ENCODE measurements at places on chromosomes 5 and 9.
A peak's percentile ranks its signal among the peaks of the same experiment; 100 is the strongest.

DNA sequence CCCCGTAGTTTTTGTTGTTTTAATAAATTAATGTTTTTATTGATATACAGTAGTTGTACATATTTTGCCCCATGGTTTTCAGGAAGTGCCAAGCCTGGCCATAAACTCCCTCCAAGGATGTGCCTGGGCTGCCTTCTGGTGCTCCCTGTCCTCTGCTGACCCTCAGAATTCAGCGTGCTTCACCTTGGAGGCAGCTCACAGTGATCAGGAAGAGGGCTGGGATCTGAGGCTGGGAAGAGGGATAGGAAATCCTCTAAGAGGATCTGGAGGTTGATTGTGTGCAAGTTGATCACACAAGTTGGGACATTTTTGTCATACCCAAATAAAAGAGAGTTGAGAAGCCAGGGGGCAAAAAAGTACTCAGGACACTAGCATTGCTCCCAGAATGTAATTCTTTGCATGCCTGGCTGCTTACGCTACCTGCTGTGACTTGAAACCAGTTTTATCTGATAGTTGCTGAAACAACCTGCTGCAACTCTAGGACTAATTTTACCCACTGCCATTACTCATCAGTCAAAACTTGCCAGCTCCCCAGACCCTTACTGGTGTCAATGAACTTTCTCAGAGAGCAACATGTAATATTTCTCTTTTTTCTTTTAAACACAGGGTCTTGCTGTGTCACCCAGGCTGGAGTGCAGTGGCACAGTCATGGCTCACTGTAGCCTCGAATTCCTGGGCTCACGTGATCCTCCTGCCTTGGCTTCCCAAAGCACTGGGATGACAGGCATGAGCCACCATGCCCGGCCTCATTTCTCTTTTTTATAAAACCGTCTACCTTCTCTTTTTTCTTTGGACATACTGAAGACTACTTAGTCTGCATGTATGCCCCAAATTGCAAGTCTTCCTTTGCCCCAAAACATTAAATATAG lies 29.0 kb downstream of the PDE6A start:
- no peak for DNase-seq

DNA sequence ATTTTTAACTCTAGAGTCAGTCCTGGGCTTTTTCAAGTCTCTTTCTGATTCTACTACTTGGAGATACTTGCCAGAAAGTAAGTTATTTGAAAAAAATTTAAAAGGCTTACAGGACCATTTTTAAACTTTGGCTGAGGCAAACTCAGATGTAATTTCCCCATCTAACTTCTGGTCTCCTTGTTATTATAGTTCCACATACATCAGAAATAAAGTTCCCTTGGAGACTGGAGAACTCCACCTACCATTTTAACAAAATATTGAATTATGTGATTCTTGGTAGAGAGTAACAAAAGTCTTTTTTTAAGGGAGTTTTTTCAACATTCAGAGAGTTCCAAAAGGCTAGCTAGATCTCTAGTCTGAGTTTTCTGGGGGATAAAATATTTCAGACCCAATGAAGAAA lies 56.3 kb upstream of the SNX2 start:
- no peak for DNase-seq

- DNase-seq = no peak
These were observed 49.7 kb downstream of the WWC1 start for GRCh38 chr5:168341178-168341577.

- DNase-seq = no peak
These were observed 38.8 kb upstream of the RPL26L1 start for GRCh38 chr5:172920447-172920849.

DNA sequence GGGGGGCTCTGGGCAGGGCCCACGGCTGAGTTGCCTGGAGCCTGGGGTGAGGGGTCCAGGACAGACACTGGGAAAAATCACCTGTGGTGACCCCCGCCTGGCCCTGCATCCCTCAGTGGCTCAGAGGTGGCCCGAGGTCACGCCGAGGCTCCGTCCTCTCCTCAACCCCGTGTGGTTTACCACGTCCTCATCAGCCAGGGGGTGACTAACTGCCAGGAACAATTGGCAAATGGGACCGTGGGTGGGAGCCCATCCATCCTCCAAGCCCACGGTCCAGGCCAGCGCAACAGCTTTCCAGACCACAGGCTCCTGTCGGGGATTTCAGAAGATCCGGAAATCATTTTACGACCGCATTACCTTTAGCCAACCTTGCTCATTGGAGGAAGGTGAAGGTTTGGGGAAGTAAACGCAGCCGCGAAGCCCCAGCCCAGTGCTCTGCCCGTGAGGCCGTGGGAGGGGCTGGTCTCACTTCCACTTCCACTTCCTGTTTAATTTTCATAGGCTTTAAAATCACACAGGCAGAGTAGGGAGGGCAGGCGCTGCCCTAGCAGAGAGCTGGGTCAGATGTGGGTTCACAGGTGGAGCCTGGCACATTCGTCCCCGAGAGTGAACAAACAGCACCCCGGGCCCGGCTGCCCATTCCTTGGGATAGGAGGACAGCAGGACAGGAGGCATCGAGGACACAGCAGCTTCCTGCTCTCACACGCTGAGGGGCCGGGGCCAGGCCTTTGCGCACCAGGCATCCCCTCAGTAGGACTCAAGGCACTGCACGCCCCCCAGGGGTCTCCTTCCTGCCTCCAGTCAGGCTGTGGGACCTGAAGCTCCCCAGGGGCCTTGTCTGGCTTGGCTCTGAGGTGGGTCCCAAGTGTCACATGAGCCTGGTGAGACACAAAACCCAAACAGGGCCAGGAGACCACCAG lies 19.8 kb upstream of the SLC9A3 start:
- DNase-seq = peak; percentile 7

GRCh38 chr5:134579284-134579771 lies 53.3 kb downstream of the SAR1B start:
- DNase-seq = no peak

- DNase-seq = no peak
These were observed 17.0 kb upstream of the MVB12B start for GRCh38 chr9:126309427-126310189.

- no peak for DNase-seq
These were observed 26.5 kb downstream of the FGF1 start for GRCh38 chr5:142659405-142659804.

DNA sequence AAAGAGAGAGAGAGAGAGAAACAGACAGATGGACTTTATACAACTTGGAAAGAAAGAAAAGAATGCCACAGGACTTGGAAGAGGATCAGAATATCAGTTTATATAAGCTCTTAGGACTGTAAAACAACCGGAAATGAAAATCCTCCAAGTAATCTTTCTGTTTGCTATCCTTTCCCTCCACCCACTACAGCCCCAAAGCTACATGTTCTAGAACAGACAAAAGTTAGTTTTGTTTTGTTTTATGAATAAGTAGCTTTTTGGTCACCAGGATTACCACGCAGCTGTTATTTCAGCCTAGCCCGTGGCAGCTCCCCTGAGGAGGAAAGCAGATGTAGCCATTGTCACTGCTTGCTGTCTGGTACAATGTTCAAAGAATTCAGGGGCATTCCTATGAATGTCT lies 66.6 kb downstream of the SH3TC2 start:
- DNase-seq = no peak

Measured in glutamatergic neuron (in vitro differentiated cells).